Uterus (tissue), 4 donors: ENCODE measurements at places on chromosomes 6 and 20.

DNA sequence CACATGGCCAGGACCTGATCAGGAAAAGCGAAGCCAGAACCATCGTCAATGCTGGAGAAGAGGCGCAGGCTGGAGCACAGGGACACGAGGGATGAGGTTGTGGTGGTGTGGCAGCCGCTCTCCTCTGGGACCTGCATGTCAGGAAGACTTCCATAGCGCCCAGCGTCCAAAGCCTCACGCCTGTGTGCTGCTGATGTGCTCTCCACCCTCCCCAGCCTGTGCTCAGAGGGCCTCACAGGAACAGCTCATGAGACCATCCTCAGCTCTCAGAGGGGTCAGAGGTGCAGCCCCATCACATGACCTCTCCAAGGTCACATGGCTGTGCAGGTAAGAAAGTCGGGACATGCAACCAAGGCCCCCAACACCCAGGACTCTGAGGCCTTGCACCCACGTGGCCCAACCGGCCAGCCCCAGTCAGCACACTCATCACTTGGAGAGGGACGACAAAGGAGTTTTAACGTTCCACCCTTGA, 84.4 kb downstream of the NINL start:
- DNase-seq: no peak

DNA sequence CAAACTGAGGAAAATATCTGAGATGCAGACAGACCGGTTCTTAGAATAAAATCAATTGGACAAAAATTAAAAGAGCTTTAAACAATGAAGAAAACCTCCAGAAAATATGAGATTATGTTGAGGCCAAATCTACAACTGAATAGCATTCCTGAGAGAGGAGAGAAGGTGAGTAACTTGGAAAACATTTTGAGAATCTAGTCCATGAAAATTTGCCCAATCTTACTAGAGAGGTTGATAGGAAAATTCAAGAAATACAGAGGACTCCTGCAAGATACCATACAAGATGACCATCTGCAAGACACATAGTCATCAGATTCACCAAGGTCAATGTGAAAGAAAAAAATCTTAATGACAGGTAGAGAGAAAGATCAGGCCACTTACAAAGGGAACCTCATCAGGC, 437.7 kb upstream of the ADGRB3 start:
- no peak for DNase-seq

- DNase-seq: no peak
Observed at GRCh38 chr6:57432919-57433684, 115.7 kb downstream of the PRIM2 start.

- DNase-seq: no peak
Observed at GRCh38 chr6:15948930-15949900, 179.7 kb upstream of the MYLIP start.

DNA sequence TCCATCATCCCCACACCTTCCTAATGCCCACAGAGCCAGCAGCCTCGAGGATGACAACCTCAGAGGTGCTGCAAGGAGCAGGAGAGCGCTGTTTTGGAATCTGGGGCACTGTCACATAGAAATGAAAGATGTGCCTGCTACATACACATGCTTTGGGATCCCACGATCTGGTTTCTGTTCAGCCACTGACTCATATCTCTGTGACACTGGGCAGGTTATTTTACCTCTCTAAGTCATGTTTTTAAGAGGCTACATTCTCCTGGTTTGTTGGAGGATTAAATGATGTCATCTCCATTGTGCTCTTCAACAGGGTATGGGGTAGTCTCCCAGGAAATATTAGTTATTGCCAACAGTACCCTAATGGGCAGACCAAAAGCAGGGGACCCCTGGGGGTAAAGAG, 32.6 kb upstream of the TAB2 start:
- DNase-seq: no peak

DNA sequence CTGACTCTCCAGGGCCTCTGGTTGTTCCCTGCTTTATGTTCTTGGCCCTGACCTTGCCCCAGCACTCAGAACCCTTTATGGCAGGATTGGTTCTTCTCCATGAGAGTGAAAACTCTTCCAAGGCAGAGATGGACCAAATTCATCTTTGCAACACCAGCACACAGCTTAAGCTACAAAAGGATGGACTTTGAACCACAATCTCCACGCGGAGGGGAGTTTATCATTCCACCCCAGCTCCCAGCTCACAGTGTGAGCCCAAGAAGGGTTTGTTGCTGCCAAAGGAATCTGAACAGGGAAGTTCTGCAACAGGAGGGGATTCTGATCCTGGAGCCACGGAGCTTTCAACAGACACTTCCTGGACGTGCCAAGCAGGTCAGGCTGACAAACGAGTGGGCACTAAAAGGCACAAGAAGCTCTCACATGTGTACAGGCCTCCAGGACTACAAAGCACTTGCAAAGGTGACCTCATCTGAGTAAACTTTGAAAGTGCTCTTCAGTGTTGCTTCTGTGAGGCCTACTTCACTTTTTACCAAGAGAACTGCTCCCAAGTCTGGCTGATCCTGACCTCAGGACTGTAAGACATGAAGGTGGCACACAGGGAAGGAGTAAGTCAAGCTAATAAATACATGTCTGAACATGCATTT, 8.9 kb downstream of the FITM2 start:
- no peak for DNase-seq

DNA sequence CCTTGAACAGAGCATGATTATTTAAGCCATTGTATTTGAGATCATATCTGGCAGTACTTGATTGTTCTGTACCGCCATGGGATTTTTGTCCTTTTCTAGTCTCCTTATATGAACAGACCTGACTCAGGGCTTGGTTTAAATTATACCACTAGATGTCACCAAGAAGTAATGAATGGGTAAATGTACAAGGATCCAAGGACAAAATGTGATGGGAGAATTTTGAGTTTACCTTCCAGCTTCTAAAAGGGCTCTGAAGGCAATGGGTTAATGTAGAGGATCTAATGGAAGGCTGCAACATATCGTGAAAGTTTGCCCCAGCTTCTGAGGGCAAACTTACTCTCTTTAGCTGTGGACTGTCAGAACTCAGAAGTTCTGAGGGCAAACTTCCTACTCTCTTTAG, 12.0 kb downstream of the RNF8 start:
- no peak for DNase-seq

GRCh38 chr6:70396796-70397729, 16.2 kb upstream of the FAM135A start:
- no peak for DNase-seq

GRCh38 chr6:26427451-26427809, 12.9 kb upstream of the BTN3A3 start:
- DNase-seq: no peak

DNA sequence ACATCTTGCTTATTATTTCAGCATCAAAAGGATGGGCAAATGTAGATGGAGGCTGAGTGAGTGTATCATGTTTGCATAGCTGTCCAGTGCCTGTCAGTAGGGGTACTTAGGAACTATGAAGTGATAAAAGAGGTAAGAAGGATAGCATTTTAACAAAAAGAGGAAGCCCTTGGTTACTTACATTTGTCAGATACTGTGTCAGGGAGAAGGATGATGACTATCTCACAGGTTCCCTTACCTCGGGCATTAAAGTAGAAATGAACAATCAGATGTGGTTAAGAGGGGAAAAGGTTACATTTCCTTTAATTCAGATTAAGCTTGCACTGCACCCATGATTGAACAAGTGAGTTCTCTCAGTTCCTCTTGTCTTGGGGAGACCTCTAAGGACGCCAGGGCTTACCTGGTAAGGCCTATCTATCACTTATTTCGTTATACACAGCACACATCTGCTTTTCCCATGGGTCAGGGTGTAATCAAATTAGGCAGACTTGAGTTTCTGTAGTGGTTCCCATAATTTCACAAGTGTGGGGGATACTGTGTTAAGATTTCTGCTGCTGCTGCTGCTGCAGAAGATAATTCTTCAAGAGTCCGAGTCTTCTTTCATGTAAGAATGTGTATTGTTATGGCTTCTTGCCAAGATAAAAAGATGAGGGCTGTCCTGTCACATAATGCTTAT, 4.5 kb downstream of the FOXO3 start:
- no peak for DNase-seq

DNA sequence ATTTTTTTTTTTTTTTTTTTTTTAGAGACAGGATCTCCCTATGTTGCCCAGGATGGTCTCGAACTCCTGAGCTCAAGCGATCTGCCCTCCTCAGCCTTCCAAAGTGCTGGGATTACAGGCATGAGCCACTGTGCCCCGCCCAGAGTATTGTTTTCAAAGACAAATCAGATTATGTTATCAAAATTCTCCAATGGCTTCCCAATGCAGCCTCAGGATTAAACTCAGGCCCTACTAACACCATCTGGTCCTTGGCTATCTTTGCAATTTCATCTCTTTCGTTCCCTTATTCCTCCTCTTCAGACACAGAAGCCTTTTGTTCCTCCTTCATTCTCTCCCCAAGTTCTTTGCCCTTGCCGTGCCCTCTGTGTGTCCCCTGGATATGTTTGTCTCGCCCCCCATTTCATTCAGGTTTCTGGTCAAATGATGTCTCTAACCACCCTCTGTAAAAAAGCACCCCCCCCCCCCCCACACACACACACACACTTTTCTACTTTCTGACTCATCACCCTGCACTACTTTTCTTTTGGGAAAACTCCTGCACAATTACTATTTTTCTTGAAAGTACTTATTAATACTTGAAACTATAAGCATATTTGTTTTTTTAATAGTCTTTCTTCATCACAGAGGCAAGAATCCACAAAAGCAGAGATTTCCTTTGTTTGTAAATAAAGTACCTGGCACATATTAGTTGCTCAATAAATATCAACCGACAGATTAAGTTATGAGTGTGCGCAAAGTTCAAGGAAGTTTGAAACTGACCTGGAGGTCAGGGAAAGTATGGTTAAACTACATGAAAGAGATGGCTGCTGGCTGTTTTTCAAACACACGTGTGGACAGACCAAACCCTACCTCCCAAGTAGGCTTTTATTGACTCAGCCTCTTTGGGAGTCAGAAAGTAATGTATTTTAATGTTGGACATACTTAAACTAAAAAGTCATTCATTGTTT, 16.7 kb downstream of the BTN1A1 start:
- DNase-seq: no peak

DNA sequence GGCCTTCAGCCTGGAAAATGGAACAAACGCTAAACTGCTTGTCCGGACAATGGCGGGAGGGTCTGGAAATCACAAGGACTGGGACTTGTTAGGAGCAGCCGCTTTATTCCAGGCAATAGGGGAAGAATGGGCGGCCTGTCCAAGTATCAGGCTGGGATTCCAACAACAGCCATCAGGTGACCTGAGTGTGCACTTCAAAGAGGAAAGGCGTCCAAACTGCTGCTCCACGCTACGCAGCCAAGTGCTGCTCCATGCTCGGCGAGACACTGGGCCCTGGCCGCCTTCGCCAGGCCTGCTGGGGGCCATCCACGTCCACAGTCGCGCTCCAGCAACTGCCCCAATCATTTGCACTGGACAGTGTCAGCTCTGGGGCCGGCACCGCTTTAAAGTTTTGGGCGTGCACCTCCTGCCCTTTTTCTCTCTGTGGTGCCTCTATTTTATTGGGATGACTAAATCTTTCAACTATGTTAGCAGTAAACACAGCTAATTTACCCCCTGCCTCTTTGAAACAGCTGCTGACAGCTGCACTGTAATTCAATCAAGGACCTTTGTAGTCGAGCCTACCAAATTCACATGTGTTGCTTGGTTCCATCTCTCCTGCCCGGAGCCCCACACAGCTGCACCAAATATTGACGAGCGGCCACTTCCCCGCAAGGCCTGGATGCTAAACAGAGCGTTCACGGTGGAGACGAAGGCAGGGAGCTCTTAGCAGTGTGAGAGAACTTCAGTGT, 98.3 kb downstream of the BMP7 start:
- no peak for DNase-seq

- no peak for DNase-seq
Observed at GRCh38 chr6:110055387-110055735, 77.2 kb downstream of the GPR6 start.

DNA sequence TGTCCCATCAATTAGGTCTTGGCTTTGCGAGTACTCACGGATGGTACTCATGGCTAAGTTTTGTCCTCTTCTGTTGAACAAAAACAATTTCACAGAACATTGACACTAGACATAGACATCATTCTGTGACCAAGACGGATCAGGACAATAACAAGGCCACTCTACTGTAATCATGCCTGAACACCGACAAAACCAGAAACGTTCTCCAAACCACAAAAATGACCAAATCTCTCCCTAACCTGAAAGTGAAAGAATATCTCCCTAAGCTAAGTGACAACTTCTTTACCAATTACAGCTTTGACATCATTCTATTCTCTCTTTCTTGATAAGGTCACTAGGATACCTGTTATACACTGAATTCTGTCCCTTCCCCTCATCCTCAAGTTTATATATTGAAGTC, 40.0 kb upstream of the SLC2A12 start:
- DNase-seq: no peak

- no peak for DNase-seq
Observed at GRCh38 chr6:27617046-27617687, 144.3 kb upstream of the ZNF184 start.

GRCh38 chr6:38445925-38446324, 193.8 kb downstream of the BTBD9 start:
- no peak for DNase-seq

DNA sequence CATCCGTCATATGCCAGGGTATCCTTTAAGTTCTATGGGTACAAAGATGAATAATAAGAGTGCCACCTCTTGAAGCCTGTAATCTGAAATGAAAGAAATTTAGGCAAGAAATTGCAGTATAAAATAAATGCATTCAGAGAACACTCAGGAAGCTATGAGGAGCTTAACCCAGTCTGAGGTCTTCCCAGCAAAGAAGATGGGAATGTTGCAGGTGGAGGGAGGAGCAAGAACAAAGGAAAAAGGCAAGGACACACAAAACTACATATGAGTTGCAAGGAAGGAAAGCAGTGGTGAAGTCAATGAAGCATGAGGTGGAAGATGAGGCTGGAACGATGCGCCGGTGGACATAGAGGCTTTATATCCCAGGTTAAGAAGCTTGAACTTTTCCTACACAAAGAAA, 67.0 kb upstream of the DST start:
- DNase-seq: no peak

DNA sequence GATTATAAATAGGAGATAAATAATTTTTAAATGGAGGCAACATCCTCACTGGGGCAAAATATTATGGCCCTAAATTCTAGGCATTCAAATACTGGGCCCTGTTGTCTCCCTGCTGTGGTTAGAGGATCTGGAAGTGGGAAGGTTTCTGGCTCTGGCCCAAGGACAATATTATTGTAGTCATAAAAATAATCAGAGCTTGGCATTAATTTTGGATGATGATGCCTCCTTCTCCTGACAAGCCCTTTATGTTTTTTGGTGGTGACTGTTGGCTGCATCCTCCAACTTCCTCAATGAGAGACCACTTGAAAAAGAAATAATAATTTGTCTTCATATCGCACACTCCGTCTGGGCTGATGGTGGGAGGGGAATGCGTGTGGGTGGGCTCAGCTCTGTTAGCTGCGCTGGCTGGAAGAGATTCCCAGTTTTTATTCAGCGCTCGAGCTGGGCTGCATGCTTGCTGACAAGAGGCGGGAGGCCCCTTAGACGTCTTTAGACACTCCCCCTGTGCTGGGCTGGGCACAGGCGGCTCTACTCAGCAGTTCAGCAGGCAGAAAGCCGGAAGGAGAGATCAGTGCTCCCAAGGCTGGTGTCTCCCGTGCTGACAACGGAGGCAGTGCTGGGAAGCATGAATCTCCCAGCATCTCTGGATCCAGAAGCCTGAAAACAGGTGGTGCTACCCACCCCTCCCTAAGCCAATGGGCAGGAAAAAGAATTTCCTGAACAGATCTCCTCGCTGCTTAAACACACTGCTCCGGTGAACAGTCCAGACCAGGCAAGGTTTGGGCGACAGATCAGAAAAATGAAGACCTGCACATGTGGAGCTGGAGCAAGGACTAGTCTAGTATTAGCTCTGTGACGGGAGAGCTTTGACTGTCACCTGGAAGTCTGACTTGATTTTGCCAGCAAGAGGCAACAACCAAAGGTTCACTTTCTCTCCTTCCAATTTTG, 97.7 kb downstream of the SYCP2 start:
- peak; percentile 47 for DNase-seq

- no peak for DNase-seq
Observed at GRCh38 chr6:107712237-107712664, 111.9 kb downstream of the SCML4 start.
